NAMALWA (cell line): ENCODE measurements at places on chromosomes 5 and 9.

- peak; percentile 96 for DNase-seq
Measured at GRCh38 chr5:159094745-159095144, 5.0 kb downstream of the EBF1 start.

DNA sequence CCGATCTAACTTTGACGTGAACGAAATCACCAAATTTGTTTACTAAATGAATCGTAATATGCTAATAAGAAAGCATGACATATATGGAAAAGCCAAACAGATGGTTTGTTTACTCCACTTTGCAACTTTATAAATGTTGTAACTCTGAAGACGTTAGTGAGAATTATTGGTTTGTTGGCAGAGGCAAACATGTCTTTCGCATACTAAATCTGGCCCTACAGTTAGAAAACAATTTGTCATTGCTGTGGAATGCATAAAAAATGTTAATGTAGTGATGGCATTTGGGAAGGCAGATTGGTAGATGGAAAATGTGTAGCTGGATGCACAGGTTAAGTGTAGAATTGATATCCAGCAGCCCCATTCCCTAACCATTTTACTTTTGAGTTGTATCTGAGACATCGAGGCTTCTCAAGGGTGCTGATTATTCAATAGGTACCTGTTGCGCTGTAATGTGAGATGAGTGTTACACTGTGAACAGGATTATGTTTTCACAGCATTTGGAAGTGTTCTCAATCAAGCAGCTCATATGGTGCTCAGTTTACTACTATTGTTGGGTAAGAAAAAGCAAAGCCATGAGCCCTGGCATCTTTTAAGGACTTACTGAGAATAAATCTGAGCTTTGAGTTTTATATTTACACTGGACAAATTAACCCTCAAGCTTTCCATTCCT, 444.8 kb downstream of the BNC2 start:
- no peak for DNase-seq

DNA sequence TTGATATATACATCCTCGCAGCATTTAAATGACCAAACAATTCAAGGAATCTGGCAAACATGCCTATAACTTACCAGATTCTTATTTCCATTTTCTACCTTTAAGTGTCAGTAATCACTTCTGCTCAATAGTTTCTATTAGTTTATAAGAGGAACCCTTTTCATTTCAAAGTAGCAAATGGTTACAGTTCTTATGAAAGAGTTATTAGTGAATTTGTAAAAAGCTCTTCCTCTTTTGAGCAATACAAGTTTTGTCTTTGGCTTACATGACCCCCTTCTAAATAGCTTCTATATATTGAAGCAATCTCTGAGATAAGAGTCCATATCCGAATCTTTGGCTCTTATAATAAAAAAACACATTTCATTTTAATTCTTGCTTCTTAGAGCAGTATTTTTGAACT, 42.0 kb downstream of the ELL2 start:
- no peak for DNase-seq

DNA sequence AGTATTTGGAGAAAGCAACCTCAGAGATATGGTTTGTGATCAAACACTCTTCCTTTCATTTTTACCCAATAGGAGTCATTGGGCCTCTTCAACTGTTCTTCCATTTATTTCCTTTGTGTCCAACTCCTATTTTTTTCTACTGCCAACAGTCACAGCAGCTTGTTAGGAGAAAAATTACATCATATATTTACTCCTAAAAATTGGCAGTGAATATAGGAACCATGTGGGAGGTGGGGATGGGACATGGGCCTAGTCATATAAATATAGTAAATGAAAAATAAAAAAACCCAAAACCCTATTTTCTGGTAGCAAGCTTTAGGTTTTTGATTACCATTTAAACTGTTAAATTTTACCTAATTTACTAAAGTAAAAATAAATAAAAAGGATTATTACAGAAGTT, 134.9 kb upstream of the MPDZ start:
- no peak for DNase-seq

DNA sequence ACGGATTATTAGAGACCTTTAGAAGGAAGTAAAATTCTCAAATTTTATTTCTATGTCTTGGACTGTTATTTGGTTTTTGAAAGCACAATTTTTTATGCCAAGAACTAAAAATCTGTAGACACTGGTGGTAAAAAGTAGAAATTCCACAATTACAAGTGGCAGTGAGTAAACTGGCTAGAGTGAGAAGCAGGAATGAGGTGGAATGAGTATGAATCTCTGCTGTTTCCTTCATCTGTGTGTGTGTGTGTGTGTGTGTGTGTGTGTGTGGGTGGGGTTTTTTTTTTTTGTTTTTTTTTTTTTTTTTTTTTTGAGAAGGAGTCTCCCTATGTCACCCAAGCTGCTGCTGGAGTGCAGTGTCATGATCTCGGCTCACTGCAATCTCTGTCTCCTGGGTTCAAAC, 94.2 kb downstream of the TLE4 start:
- no peak for DNase-seq

- DNase-seq: no peak
Measured at GRCh38 chr5:89060768-89061167, 177.8 kb upstream of the MEF2C start.

GRCh38 chr5:141560725-141561483, 57.9 kb downstream of the DIAPH1 start:
- DNase-seq: peak; percentile 64

GRCh38 chr9:27337833-27338526, 41.0 kb upstream of the EQTN start:
- no peak for DNase-seq

GRCh38 chr5:32254881-32255539, 57.7 kb downstream of the MTMR12 start:
- DNase-seq: no peak

- DNase-seq: no peak
Measured at GRCh38 chr5:89988998-89989655, 420.4 kb downstream of the CETN3 start.

DNA sequence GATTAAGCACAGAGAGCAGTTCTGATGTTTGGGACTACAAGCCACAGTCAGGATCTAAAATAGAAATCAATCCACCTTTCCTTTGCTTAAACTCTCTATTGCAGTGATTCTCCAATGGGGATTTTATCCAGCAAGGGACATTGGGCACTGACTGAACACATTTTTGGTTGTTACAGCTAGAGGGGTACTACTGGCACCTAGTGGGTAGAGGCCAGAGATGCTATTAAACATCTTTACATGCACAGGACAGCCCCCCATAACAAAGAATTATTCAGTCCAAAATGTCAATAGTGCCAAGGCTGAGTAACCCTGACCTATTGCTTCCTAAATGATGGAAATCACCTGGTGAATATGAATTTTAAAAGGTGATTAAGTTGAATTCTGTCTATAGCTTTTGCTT, 12.0 kb downstream of the ZNF622 start:
- DNase-seq: no peak

- DNase-seq: no peak
Measured at GRCh38 chr5:56918054-56918453, 8.7 kb downstream of the SETD9 start.

GRCh38 chr9:105459336-105459735, 11.5 kb downstream of the FSD1L start:
- no peak for DNase-seq

GRCh38 chr9:20030671-20031070, 241.8 kb upstream of the SLC24A2 start:
- no peak for DNase-seq
